HAP-1 (cell line): ENCODE measurements at places on chromosomes 4 and X.

GRCh38 chr4:58644549-58644948 lies 1534.4 kb upstream of the IGFBP7 start:
- no peak for DNase-seq

DNA sequence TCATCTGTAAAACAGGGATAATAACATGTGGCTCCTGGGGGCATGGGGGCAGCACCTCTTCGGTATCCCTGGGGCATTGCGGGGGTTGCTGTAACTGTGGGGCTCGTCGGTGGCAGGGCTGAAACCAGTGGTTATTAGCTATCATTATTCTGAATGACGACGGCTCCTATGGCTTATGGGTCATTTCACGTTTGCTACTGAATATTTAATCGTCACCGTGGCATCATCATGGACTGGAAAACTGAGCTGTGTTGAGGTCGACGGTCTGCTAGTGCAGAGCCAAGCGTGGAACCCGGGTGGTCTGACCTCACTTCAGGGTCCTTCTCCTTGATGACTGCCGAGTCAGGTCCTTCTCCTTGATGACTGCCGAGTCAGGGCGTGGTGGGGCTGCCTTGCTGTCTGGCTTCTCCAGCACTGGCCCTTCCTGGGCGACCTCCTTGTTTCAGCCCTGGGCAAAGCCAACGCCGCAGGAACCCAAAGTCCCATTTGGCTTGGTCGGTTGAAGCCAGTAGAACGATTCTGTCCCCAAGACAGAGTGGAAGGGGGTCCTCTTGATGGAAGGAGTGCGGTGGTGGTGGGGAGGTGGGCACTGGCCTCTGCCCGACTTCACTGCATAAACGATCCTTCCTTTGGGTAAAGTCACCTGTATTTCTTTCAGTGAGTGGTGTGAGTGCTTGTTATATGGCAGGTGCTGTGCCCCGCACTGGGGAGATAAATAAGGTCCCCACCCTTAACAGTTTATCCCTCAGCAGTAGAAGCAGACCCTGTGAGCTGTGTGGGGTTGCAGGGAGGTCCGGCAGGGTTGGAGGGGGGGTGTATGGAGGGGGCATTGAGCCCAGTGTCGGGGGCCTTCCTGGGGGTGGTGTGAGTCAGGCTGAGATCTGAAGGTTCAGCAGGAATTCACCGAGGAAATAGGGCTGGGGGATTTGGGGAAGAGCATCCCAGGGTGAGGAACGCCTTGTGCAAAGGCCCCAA lies 40.8 kb downstream of the PSAPL1 start:
- DNase-seq = no peak

DNA sequence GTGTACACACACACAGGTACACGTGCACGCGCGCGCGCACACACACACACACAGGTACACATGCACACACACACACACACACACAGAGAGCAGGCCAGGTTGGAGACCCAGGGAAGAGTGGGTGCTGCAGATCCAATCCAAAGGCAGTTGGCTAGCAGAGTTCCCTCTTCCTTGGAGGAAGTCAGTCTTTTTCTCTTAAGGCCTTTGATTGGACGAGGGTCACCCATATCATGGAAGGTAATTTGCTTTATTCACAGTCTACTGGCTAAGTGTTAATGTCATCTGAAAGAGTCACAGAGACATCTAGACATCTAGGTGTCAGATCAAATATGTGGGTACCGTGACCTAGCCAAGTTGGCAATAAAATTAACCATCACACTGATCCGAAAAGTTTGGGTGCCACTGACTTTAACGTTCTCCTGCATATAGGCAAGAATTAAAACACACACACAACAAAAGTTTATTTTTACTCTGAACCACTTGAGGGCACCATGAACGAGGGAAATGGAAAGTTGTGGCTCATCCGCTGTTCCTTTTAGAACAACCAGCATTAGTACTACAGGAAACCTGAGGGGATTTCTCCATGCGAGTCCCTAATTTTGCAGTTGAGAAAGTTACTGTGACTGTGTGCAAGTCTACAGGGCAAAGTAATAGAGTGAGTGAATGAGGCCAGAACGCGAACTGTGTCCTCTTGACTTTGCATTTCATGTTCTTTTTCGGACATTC lies 66.0 kb upstream of the STOX2 start:
- DNase-seq = no peak

GRCh38 chr4:170090352-170091052 lies 746 bp upstream of the AADAT start:
- no peak for DNase-seq

DNA sequence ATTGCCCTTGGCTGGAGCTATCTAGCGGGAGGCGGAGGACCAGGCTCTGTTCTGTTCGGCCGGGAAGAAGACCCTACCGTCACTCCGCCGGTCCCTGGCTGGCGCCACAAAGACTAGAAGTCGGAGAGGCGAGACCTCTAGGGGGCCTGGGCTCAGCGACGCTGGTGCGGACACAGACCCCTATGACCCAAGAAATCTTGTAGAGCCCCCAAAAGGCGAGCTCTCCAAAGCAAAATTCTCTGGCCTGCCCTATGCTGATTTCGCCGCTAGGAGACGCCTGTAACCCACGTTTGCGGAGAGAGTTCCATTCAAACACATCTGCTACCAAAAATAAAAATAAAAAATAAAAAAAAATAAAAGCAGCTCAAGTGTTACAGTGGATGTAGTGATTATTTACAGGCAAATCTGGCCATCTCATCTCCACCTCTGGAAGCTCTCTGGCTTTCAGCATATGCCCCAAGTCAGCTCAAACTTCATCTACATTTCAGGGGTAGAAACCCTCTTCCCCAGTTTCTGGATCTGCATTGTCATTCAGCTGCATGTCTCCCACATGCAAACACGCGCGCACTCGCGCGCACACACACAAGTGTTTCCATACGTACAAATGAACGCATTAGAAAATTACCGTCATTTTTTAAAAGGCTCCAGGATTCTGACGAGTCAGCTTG lies 2.4 kb upstream of the PCDH10 start:
- peak; percentile 80 for DNase-seq

DNA sequence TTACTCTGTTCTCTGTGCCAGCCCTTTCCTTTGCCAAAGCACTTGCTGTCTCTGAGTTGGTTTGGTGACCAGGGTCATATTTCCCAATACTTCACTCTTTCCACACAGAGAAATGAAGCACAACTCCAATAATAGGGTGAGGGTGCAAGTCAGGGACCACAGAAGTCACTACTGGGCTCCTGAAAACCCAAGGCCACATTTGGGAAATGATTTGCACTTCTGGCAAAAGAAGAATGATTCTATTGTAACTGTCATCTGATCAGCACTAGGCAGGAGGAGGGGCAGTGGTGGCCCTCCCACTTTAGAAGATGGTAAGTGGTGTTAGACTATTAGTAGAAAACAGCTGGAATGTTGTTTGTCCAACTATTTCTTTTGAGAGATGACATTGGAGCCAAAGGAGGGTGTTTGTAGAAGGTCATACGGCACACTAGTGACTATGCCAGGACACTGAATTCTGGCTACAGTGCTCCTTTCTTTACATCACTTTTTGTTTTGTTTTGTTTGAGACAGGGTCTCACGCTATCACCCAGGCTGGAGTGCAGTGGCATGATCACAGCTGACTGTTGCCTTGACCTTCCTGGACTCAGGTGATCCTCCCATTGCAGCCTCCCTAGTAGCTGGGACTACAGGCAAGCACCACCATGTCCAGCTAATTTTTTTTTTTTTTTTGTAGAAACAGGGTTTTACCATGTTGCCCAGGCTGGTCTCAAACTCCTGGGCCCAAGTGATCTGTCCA lies 10.8 kb upstream of the HADH start:
- DNase-seq = no peak

DNA sequence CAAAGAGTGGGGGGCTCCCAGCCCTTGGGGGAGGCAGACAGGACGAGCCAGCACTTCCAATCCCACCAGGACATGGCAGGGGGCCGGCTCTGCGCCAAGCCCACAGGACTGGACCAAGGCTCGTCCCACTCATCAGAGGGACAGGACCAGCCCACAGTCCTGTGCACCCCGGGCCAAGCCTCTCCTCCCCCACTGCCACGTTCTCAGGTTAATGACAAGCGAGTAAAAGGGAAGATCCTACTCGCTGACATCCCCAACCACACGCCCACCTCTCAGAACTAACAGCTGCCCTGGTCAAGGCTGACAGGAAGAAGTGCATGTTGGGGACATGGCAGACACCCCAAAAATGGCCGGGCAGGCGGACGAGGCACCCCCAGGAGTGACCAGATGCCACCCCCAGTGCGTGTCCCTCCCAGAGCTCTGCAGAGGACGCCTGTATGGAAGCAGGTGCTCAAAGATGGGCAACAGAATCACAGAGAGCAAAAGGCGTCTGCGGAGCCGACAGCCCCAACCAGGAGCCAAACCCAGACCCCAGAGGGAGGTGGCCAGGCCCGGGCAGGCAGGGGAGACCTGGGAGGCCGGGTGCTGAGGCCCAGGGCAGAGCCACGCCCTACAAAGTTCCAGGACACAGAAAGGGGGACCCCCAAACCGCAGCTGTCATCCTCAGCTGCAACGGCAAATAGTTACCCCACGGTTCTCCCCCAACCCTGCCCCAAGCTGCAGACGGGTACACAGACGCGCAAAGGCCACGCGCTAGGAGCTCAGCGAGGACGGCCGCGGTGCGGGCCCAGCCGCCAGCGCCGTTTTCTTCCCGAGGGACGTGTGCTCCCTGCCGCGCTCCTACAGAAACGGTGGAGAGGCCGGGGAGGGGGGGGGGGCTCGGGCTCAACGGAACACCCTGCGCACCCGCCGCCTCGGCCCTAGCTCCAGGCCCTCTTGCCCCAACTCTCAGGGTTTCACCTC lies 1.7 kb downstream of the CTBP1 start:
- no peak for DNase-seq

DNA sequence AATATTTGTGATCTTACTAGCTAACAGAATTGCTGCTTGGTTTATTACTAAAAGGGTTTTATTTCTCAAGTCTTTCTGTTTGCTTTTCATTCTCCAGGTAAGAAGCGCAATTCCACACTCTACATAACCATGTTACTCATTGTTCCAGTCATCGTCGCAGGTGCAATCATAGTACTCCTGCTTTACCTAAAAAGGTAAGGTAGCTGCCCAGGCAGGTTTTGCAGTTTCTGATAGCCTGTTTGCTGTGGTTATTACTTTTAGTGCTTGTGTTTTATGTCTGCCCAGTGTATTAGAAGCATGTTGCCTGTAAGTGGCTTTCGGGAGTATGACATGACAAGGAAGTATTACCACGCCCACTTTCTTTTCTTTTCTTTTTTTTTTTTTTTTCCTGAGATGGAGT lies 46.4 kb downstream of the IL13RA1 start:
- no peak for DNase-seq
